ENCODE measurements at places on chromosomes 2 and 18.

DNA sequence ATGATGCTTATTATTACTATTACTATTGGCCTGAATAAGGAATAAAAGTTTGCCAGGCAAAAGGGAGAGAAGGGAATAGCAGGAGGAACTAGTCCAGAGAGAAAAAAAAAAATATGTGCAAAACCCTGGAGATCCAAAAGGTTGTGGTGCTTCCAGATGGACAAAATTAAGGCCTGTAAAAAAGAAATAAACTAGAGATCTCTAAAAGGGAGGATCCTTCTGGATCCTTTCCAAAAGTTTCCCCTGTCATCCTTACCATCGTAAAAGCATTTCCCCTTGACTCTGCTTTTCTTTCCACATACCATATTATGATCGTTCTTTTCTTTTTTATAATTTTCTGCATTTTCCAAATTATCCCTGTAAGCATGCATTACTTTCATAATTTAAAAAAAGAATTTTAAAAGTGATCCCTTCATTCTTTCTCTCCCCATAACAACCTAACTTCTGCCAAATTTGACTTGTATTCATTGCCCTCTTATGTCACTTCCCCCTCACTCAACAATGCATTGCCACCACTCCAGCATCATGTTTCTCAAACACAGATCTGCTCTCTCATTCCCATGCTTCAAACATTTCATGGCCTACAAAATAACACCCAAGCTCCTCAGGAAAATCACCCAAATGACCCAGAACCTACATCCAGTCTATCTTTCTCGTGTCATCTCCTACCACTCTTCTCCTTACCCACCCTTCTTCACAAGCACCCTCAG is 40.3 kb downstream of the RBMS1 start:
- DNase-seq: no peak

DNA sequence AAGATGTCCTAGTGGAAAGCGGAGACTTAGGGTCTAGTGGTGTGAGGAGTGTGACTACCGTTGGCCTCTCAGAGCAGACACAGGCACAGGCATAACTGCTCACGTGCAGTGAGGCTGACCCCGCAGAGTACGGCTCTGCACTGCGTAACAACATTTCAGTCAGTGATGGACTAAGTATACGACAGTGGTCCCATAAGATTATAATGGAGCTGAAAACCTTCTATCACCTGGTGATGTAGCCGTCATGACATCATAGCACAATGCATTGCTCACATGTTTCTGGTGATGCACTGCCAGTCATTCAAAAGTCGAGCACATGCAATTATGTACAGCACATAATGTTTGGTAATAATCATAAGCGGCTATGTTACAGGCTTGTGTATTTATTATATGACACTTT is 179.6 kb downstream of the VAPA start:
- DNase-seq: no peak

- DNase-seq: no peak
Observed at GRCh38 chr18:68769461-68769860, 28.4 kb upstream of the CCDC102B start.

DNA sequence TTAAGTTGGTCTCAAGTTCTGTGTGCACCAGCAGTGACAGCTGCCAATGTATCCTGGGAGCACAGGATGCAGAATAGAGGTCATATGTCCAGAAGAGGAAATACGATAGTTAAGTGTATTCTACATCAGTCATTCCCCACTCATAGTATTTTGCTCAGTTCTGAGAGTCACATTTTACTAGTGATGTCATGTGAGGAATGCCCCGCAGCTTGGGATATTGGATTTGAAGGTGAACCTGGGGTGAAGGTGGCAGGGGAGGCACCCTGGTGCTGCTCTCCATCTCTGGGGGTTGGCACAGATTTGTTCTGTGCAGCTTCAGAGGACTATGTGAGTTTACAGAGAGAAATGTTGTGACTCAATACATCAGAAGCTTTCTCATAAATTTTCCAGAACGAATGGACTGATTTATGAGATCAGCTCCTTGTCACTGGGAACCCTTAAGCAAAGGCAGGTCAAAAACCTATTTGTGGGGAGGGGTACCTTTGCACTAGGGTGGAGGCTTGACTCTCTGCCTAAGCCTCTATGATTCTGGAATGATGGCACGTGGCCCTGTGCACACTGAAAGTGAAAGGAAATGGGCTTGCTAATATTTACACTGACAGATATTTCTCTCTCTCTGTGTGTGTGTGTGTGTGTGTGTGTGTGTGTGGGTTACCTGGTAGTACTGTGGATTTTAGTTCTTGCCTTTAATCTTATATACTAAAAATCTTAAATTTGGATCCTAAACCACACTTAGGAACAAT is 95.9 kb downstream of the NEB start:
- DNase-seq: no peak

GRCh38 chr2:105934467-105934866 is 189.8 kb downstream of the NCK2 start:
- no peak for DNase-seq

DNA sequence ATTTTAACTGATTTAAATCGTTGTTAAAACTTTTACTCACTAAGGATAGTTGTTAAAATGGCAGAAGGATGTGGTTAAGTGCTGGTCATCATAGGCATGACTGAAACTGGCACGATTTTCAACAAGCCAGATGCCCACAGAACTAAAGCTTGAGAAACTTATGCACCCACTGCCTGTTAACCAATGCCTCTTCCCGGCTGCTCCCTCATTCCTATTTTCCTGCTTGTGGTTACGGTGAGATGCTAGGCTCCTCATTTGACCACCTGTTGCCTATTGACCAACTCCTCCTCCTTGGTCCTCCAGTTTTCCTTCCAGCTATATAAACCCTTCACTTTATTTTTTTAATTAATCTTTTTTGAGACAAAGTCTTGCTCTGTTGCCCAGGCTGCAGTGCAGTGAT is 238.7 kb downstream of the TFCP2L1 start:
- no peak for DNase-seq

DNA sequence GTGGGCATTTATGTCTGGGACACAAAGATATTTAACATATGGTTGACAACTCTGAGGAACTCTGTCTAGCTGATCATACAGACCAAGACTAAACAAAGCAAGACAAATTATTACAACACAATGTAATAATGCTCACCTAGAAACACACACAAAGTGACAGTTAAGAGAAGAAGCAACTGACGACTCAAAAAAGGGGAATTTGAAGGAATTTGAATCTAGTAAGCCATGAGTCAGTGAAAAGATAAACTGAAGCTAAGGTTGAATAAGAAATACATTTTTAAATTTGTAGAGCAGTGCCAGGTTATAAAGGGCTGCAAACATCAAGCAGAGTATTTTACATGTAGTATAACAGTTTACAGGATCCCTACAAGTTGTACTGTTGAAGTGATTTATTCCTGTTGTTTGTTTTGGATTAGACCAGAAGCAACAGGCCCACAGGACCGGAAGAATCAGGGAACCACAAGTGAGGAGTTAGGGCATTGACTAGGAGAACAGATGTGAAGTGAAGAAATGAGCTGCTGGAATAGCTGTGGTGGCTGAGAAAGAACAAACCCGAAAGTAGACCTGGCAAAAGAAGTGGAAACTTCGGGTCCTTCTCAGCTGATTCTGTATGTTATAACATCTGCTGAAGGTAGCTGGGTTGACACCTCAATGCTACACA is 35.6 kb downstream of the IFIH1 start:
- no peak for DNase-seq

- no peak for DNase-seq
Observed at GRCh38 chr2:71600555-71600954, 147.2 kb downstream of the DYSF start.

DNA sequence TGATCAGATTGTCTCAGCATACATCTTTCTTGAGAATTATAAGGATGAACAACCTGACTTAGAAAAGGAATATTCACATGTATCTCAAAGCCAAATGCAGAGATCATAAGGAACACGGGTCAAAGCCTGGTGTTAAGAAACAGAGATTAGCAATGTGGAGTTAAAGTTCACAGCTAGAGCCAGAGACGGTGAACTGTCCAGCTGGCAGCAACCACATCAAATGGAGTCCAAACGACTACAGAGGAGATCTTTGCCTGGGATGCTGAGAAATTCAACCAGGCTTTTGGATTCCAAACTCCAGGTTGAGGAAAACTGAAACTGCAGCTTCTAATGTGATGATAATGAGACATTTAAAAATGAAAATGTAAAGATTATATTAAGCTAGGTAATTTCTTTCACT is 939.9 kb upstream of the NXPH2 start:
- no peak for DNase-seq

GRCh38 chr2:230908595-230909191 is 16.3 kb downstream of the GPR55 start:
- DNase-seq: peak; percentile 36

DNA sequence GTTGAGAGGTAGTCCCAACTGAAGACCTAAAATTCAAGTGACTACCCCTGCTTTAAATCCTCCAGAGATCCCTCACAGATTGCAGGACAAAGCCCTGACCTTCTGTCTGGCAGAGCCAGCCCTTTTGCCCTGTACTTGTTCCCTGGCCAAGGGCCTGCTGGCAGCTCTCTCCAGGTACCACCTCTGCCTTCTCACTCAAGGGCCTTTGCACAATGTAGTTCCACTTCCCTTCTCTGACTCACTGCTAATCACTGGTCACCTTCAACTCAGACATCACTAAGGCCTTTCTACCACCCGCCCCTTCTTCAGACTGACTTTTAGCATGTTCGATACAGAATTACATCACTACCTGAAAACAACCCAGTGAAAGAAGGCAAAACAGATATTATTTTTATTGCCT is 411.0 kb downstream of the TMEM182 start:
- DNase-seq: no peak

DNA sequence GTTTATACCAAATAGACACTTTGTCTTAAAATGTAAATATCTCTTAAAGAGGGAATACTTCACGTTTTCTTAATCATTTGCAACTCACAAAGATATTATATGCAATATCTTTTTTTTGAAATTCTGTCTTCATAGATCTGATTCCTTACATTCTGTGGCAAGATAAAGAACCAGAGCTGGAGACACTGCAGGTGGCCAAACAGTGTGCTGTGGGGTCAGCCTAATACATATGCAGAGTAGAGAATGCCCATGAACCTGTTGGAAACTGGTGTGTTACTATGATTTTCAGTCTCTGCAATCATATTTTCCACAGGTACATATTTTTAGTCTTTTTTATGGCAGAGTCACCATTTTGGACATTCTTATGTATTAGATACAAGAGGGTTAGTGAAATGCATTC is 229.6 kb upstream of the CHST9 start:
- no peak for DNase-seq

DNA sequence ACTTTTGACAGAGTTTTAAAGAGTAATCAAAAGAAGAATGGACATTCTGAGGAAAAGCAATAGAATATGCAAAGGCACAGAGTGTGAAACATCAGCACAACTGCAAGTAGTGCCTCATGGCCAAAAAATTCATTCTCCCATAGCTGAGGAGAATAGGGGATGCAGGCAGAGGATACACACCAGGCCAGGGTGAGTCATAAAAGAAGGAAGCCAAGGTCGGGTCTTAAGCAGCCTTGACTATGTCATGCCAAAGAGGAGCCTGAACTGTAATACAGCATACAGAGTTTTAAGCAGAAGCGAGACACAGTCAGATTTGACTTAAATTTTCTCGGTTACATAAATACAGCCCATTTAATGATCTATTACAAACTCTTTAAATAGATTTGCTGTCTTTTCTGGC is 165.0 kb downstream of the LNPK start:
- no peak for DNase-seq

DNA sequence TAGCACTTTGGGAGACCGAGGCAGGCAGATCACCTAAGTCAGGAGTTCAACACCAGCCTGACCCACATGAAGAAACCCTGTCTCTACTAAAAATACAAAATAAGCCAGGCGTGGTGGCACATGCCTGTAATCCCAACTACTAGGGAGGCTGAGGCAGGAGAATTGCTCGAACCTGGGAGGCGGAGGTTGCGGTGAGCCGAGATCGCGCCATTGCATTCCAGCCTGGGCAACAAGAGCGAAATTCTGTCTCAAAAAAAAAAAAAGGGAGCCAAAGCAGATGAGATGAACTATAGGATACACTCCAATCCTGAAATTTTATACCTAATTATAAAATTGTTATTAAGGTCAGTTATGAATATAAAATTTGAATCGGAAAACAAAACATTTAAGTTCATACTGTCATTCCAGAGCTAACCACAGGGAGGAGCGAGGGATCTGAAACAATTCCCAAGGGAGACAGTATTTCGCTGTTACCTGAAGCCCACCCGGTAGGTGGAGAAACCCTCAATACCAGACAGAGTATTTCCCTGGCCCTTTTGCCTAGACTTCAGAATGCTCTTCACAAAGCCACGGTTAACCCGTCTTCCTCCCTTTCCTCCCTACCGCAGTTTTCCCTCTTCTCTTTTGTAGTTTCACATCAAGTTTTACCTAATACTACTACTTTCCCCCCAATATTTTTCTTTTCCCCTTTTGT is 1.4 kb downstream of the PPM1G start:
- DNase-seq: no peak

DNA sequence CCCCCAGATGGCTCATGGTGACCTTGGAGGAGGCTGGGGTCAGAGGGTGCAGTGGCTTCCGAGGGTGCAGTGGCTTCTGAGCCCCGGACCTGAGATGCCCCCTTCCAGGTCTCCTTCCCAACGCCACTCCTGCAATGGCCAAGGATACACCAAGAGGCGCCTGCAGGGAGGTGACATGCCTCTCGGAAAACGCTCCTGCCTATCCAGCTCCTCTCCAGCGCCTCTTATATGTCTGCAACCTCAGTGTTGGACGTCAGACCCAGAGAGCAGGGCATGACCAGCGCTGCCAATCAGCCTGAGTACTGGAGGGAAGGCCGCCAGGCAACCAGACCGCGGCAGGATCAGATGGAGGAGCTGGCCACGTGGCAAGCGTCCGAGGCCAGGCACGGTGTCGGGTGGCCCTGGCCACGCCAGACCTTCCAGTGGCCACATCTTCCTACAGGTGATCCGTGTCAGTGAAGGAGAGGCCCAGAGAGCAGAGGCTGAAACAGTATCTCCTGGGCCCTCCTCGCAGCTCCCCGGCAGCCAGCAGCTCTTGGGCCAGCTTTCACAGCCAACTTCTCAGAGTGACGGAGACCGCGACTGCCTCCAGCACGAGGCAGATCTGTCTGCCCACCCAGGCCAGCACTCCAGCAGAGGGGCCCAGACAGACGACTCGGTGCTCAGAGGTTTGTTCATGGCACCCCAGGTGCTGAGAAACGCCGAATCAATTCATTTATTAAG is 199.5 kb upstream of the SALL3 start:
- peak; percentile 9 for DNase-seq

DNA sequence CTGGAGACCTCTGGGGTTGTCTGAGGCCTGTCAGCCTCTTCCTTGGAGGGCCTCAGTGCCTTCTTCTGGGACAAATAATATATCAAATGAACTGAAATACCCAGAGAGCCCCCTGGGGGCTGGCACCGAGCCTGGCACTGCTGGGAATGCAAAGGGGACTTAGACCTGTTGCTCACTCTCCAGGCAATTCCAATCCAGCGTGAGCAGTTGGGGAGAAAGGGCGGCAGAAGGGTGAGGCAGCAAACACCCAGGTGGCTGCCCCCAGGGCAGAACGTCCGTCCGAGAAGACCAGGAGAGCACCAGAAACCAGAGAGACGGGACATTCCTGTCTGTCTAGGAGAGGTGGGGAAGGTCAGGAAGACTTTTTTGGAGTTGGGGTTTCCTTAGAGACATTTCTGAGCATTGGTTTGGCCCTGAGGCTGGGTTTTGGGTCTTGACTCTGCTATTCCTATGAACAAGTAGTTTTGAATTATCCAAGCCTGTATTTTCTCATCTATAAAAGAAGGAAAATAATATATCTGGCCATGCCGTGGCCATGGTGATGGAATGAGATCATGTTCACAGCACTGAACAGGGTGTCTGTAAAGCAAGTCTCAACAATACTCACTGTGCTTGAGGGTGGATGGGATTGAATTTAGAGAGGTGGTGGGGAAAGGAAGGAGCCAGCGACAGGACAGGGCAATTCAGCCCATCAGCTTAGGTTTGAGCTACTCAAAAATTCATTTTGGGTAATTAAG is 44.3 kb upstream of the ZBTB7C start:
- DNase-seq: no peak

- no peak for DNase-seq
Observed at GRCh38 chr2:112152476-112153178, 14.4 kb downstream of the FBLN7 start.

All from head of caudate nucleus (tissue), 42 donors.